ENCODE measurements at places on chromosomes 4 and X. TPM values are rescaled to one million over a fixed set of nuclear protein-coding genes. Genes with fewer than 3 reads are reported as not detected.

DNA sequence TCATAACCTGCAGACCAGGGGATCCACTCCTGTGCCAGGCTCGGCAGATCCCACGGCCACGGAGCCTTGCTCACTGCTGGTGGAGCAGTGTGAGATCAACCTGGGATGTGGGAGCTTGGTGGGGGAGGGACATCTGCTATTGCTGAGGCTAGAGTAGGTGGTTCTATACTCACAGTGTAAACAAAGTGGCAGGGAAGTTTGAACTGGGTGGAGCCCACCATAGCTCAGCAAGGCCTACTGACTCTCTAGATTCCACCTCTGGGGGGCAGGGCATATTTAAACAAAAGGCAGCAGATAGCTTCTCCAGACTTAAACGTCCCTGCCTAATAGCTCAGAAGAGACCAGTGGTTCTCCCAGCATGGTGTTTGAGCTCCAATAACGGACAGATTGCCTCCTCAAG is 54.7 kb upstream of the EPHA5 start:
- no peak for ATAC-seq

DNA sequence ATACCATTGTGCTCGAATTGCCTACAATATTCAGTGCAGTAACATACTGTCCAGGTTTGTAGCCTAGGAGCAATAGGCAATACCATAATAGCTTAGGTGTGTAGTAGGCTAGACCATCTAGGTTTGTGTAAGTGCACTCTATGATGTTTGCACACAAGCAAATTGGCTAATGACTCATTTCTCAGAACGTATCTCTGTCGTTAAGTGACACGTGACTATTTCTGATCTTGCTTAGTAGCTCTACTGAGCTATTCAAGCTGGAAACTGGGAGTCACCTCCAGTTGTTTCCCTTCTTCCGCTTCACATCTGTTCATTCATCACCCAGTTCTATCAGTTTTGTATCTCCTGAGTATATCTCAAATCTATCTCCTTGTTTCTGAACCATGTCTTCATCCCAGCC is 86.1 kb downstream of the HNRNPD start:
- no peak for ATAC-seq

DNA sequence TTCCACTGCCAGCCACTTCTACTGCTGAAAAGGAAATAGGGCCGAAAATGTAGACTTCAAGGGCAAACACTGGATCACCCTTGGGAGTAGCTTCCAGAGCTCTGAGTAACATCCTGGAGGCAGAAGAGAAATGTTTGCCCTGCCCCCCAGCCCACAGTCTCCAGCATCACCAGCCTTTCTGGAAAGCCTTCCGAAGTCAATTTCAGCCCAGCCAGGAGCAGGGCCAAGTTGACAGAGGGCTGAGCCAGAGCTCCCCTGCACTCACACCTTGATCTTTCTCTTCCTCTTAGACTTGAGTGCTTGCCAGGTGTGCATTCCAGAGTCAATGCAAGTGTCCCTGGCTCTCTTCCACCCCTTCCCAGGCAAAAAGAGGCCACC is 35.2 kb downstream of the SLC25A5 start:
- ATAC-seq = peak; percentile 64

DNA sequence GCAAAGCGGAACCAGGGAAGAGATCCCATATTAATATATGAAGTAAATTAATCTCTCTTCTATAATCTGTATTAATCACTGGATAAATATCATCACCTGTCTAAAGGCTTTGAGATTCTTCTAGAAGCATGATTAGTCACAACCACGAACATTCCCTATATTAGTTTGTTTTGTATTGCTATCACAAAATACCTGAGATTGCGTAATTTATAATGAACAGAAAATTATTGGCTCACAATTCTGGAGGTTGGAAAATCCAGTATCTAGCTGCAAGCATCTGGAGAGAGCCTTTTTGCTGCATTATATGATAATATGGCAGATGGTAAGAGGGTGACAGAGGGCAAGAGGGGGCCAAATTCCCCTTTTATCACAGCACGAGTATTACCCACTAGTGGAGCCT is 532.6 kb upstream of the EPHA5 start:
- no peak for ATAC-seq

GRCh38 chr4:77450006-77450405 is 155.6 kb upstream of the CXCL13 start:
- ATAC-seq = no peak

- ATAC-seq = no peak
These were observed 8.0 kb downstream of the NR0B1 start for GRCh38 chrX:30301208-30301607.

GRCh38 chr4:81049907-81050306 is 19.4 kb downstream of the BMP3 start:
- no peak for ATAC-seq

GRCh38 chrX:136318156-136318555 is 17.4 kb downstream of the ADGRG4 start:
- ATAC-seq = no peak

DNA sequence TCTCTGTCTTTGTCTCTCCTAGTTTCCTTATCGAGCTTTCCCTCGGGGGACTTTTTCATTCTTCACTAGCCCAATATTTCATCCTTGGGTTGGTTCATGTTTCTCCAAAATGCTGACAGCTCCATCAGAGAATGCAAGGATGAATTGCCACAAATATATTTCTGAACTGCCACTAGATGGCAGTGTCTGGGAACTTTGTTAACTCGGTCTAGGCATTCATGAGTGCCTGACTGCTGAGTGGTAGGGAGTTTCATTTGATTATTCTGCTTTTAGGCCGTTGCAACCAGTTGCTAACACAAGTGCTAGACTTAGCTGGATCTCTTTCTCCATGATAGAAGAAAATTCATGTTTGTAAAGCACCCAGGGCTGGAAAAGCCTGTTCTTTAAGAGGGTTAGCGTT is 73.5 kb upstream of the RAP2C start:
- peak; percentile 63 for ATAC-seq

DNA sequence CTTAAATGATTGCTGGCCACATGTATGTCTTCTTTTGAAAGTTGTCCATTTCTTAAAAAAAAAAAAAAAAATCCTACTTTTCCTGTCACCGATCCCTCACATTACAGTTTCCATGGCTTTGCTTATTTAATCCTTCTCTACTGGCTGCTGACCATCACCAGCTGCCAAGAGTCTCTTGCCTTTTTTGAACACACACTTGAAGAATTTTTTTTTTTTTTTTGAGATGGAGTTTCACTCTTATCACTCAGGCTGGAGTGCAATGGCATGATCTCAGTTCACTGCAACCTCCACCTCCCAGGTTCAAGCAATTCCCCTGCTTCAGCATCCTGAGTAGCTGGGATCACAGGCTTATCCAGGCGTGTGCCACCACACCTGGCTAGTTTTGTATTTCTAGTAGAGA is 134.0 kb downstream of the ANXA5 start:
- no peak for ATAC-seq

DNA sequence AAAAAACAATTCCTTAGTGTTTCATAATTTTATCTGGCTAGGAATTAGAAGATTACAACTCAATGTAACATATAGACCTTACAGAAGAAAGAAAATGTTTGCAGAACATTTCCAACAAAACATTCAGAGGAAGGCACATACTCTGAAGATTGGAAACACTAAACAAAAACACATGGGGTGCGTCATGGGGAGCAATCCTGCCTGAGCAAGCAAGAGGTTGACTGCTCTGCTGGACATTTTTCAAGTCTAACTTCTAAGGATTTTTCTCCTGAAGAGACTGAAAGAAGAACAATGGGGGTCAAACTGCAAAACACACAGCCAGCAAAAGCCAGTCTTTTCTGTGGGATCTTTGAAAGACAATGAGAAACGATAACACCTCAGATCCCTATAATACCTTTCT is 182.8 kb downstream of the GUCY2F start:
- ATAC-seq = no peak

- no peak for ATAC-seq
These were observed 323.5 kb downstream of the PTTG2 start for GRCh38 chr4:38283724-38284123.

GRCh38 chr4:189771696-189772361 is 168.8 kb upstream of the FRG1 start:
- no peak for ATAC-seq

DNA sequence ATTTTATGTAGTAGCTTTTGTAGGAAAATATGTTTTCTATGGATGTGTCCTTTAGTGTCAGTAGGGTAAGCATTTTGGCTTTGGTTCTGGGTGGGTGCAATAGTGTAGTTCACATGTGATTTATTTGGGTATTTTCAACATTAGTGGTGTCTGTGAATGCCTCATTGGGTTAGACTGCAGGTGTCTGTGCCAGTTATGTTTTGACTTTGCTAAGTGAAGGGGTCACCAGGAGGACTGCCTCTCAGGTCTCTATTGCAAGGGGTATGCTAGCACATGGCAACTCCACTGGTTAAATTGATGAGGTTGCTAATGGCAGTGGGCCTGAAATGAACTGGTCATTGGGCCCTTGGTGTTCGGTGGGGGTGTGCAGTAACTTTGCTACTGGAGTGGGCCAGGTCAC is 467.1 kb downstream of the NAF1 start:
- no peak for ATAC-seq

DNA sequence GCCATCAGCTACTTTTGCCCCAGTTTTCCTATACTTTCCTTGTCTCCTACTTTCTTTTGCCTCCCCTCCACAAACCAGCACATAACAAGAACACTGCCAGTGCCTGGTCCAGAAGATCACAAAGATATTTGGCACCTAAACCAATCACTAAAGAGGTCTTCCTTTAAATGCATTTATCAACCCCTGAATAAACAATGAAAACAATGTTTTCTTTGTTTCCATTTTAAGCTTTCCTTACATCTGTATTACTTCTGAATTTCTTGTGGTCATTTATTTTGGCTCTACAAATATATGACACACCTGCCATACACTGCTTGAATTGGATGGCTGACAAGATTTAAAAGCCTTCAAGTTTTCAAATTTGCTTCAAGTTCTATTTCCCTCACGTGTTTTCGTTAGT is 43.9 kb downstream of the MBNL3 start:
- no peak for ATAC-seq

DNA sequence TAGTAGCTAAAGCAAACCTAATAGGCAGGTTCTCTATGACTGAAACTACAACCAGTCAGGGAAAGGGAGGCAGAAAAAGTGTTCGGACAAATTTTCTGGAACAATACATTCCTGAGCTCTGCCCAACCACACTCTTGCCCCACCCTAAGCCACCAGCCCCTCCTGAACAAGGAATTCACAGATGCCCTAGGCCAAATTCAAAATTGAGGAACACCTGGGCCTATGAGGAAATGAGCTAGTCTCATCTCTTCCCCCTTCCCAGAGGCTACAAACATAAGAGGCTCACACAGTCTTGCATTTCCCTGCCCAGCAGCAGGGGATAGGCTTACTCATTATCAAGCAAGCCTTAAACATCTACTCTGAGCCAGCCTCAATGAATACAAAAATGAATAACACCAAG is 284.7 kb downstream of the ZNF674 start:
- ATAC-seq = peak; percentile 94

- ATAC-seq = no peak
These were observed 27.6 kb upstream of the HUWE1 start for GRCh38 chrX:53713987-53714579.

DNA sequence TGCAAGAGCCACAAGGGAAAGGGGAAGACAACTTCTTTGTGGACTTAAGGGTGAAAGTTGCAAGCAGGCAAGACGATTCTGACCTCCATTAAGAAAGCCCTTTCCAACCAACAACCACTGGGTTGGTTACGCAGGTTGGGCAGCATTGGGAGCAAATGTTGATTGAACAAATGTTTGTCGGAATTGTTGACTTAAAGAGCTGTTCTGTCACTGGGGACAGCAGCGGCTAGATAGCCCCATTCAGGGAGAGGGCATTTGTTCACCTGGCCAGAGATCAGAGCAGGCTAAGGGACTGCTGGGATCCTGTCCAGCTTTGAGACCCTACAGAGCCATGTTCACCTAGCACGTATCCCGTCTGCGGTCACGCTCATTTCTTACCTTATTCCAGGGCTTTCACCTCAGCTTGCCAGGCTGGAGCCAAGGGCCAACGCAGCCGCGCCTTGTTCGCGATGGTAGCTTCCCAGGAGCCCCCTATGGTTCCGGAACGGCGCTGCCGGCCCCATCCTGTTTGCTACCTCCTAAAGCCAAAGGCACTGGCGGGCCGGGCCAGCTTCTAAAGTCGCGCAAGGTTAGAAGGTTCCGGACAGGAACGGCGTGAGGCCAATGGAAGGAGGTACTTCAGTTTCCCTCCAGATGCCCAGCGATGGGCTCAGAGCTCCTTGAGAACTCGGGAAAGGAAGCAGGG is 24.6 kb downstream of the F9 start:
- ATAC-seq = no peak

- ATAC-seq = no peak
These were observed 73.6 kb downstream of the ZNF330 start for GRCh38 chr4:141294306-141294705.

- ATAC-seq = no peak
These were observed 354.7 kb downstream of the FBXW7 start for GRCh38 chr4:152181150-152181549.

- no peak for ATAC-seq
These were observed 260.5 kb downstream of the TMA16 start for GRCh38 chr4:163755013-163755412.

- ATAC-seq = peak; percentile 99
These were observed 239.3 kb downstream of the GRIA2 start for GRCh38 chr4:157459785-157460184.

- peak; percentile 19 for ATAC-seq
These were observed 1.7 kb downstream of the MTMR1 start for GRCh38 chrX:150694738-150695410.

GRCh38 chrX:115147220-115147619 is 42.0 kb upstream of the RBMXL3 start:
- no peak for ATAC-seq

GRCh38 chrX:1246816-1247215 is 21.8 kb upstream of the CSF2RA start:
- ATAC-seq = peak; percentile 70

DNA sequence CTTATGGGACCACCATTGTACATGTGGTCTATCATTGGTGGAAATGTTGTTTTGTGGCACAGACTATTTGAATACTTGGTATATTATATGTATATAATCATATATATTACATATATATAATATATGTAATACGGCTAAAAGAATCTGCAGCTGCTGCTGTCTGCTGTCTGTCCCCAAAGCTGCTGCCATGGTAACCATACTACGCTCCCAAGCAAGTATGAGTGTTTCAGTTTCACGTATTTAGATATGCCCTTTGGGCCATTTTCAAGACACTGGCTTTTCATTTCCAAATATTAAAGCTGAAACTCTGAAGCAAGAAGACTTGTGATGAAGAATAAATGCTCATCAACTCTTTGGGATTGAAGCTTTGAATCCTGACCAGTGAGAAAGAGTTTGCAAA is 42.0 kb upstream of the ARSJ start:
- no peak for ATAC-seq

- ATAC-seq = no peak
These were observed 128.6 kb upstream of the NPY2R start for GRCh38 chr4:155079871-155080270.

The USP51 gene
- 0.40 TPM for total RNA-seq

The EFHC2 gene
- total RNA-seq = 0.80 TPM

The ABCG2 gene
- 0.92 TPM for total RNA-seq

The ADH7 gene
- 120 TPM for total RNA-seq

The RIBC1 gene
- total RNA-seq = 0.36 TPM

The PRRG3 gene
- not detected for total RNA-seq

The HAND2 gene
- 0.08 TPM for total RNA-seq

The SPANXA1 gene
- total RNA-seq = not detected

The F8 gene
- 3.5 TPM for total RNA-seq

The CFAP47 gene
- total RNA-seq = not detected

The SHISA3 gene
- total RNA-seq = not detected

The HGFAC gene
- total RNA-seq = not detected

The RNF175 gene
- total RNA-seq = not detected

Data from esophagus mucosa (tissue), 1 donor.